Activated naive CD4-positive, alpha-beta T cell (primary cell): ENCODE measurements at places on chromosomes 1 and 21.

- no peak for DNase-seq
Measured at GRCh38 chr1:12144969-12145368, 21.8 kb upstream of the TNFRSF1B start.

DNA sequence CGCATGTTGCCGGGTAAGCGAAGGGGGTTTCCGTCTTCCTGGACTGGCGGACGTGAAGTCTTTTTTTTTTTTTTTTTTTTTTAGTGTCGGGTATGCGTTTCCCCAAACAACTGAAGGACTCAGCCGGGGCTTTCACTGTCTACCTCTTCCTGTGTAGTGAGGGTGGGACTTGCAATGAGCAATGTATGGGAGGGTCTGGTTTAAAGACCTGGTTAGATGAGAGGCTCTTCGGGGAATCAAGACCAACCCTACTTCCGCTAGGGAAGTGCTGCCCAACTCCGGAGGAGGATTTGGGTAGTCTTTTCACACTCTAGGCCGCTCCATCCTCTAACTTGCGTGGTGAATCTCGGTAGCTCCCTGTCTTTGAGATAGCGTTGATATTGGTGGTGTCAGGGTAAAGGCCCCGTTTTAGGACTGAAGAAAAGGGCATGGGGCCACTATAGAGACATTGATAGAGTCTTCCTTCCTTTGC lies 754 bp downstream of the PRRC2C start:
- DNase-seq, result no peak

DNA sequence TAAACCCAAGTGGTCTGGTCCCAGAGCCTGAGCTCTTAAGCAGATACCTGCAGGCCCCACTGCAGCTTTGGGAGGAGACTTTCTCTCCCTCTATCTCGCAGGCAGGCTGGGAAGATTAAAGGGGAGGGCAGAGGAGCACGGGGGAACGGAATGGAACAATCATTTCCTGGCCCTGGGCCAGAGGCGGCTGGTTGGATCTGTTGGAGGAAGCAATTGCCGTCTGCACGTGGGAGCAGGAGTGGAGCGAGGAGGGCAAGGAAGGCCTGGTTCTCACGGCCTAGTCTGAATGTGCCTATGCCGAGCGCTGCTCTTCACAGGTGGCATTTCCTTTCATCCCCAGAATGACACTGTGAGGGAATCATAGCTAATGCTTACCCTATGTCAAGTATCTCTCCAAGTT lies 23.7 kb downstream of the NKAIN1 start:
- no peak for DNase-seq

- no peak for DNase-seq
Measured at GRCh38 chr21:34688145-34688544, 19.4 kb downstream of the CLIC6 start.

- no peak for DNase-seq
Measured at GRCh38 chr1:61192663-61193330, 110.4 kb downstream of the NFIA start.

GRCh38 chr21:31886915-31887314 lies 14.1 kb downstream of the HUNK start:
- DNase-seq, result no peak

DNA sequence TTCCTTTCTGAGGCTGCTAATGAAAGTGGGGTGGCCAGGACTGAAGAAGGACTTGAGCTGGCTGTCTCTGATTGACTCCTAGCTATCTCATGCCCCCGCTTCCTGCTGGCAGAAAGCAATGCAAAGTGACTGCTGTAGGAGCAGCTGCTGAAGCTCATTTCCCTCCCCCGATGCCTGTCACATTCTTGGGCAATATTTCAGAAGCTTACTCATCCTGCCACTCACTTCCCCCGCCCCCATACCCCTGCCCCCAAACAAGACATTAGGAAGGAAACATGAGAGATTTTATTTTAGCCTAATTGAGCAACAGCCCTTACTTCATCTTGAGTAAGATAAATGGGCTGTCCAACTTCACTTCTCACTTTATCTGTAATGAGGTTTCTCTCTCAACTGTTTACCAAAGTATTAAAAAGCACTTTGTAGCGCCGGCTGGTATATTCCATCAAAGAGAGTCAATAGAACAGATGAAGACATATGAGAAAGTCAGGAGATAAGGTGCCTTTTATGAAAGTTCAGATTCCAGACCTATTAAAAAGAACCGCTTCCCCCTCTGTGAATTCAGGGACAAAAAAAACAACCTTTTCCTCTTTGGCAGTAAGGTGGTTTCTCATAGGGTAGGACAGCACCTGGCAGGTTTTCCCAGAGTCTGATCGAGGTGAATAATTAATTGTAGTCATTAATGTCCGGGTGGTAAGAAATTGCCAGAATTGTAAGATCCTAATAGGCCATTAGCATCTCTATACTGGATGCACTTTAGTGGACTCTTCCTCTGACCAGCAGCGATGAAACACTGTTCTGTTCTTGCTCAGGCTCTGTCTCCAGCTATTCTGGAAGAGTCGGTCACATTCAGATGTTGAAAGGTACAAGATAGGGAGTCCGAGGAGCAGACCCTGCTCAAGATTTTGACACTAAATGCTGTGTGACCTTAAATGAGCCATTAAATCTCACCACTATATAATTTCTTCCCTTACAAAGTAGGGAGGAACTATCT lies 70.2 kb downstream of the SH3GLB1 start:
- no peak for DNase-seq

DNA sequence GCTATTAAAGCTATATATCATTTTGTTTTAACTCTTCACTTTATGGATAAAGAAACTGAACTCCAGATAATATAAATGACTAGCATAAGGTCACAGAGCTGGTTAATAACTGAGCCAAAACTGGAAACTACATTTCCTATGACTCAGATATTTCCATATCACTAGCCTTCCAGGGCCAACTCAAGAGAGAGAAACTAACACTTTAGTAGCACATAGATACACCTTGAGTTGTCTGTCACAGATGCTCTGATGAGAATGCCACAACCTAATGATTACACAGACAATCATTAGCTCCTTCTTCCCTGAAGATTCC lies 40.7 kb downstream of the NME7 start:
- DNase-seq, result no peak

DNA sequence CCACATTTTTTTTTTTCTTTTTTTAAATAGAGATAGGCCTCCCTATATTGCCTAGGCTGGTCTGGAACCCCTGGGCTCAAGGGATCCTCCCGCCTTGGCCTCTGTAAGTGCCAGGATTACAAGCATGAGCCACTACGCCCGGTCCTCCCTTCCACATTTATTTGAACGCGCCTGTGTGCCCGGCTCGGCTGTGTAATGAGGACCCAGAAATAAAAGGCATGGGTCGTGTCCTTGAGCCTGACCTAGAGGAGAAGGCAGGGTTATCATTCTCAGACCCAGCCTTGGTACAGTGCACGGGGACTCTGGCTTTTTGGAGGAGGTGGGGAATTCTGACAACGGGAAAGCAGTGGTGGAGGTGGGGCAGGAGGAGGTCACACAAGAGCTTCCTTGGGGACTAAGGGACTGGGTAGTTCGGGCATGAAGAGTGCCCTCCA lies 841 bp downstream of the CENPF start:
- no peak for DNase-seq
